Activated effector memory CD4-positive, alpha-beta T cell treated with Interleukin-2 at 50 U/mL for 16 hours (primary cell): ENCODE measurements at places on chromosomes 4 and X.

DNA sequence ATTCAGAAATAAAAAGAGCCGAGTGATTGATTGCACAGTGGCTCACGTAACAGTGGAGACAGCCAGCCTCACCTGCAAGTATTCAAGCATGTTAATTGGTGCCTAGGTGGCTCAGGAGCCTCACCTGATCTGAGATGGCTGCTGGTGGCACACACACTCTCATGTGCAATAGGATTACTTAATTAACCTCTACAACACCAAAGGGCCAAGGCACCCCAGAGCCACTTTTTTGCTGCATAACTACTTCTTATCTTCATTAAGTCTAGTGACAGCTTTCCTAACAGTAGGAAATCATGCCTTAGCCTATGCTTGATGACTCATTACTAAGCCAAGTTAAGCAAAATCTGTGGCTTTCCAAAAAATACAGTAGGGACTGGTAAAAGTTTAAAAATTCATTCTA is 117.3 kb upstream of the NOCT start:
- no peak for DNase-seq

GRCh38 chr4:13289391-13289790 is 194.7 kb downstream of the RAB28 start:
- DNase-seq = no peak

DNA sequence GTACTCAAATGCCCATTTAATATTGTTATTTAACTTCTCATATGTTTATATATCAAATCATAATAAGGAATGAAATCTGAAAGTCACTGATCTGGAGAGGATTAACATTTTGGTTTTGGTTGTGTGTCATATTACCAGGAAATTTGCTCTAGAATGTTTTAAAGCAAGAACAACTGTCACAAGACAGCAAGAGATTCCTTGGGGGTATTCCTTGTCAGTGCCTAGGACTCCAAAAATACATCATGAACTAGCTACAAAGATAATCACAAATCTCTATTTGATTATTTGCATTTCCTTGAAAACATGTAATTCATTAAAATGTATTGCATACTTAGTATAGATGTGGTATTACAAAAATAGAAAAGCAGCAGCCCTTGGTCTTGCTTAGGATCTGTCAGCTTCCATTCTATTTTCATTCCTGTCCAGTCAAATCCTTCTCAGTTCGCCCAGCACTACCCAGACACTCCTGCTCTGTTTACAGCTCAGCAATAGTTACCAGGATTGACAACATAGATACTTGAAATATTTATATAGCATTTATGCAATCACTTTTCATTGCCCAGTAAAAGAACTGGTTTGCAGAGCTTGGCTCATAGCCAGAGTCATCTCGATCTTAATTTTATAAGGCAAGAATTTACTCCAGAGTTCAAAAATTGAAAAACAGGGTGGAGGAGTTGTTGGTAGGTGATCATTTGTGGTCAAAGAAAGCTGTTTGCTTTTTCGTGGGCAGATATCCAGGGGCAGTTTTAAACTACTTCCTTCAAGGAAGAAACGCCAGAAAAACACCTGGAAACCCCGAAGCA is 9.2 kb upstream of the BMP3 start:
- no peak for DNase-seq

DNA sequence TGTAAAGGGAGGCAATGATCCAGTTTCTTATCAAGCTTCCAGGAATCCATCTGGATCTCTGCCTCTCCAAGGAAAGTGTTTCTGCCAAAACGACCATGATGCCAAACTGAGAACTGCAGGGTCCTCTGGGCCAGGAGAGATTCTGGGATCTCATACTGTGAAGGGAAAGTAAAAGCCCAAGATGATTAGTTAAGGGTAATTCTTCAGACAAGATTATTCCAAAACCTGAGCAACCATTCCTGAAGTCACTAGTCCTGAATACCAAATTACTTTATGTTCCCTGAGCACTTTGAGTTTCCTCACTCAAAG is 42.0 kb downstream of the SRPX2 start:
- DNase-seq = no peak

DNA sequence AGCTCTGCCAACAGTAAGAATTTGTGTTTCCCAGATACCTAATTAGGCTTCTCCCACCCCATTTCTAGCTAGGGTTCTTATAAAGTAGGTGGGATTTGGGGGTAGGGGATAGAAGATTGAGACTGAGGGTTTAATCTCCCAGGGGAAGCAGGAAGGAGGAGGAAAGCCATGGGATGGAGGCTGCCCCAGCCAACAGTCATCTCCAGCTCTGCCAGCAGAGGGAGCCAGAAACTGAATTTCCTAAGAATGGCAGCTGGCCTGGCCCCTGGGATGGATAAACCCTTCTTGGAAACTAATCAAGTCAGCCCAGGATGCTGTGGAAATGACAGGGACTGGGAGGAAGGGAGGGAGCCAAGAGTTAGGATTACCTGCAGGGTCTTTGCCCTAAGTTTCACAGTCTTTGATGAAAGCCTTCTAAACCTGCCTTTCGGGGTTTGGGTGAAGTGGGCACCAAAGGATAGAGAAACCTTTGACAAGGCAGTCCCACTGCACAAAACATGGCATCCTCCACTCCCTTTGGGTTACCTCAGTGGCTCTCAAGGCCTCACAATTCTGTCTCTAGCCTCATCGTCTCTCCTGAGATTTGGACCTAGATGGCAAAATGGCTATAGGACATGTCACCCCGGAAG is 6.7 kb upstream of the ERCC6L start:
- peak; percentile 8 for DNase-seq

GRCh38 chr4:127732623-127733328 is 2.6 kb downstream of the SLC25A31 start:
- no peak for DNase-seq

DNA sequence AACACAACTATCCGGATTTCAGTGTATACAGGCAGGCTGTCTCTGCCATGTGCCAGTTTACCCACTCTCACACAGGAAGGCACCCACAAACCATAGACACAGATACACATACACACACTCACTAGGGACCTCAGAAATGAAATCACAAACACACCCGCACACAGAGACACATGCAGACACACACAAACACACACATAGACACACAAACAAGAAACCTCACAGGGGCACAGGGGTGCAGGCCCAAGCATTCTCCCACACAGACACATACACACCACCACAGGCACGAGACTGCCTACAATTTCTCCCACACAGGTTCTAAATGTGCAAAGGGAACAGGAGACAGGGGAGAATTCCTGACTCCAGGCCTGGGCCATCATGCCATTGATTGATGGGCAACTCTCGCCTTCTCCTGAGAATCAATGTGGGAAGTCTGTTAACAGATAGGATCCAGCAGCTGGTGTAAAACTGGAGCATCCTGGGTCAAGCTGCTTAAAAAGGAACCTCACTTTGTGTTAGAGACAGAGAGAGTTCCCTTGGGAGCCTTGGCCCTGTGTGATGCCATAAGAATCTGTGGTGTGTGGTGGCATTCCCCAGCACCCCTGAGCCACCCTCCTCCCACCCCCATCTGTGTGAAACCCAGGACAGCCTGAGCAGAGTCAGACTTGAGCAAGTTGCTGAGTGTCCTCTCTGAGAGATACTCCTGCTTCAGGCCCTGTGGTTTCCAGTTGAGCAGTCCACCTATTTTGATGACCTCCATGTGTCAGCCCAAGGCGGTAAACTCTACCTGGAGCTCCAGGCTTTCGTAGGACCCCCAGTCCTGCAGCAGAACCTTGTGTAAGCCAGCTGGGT is 33.9 kb downstream of the NBDY start:
- DNase-seq = no peak

DNA sequence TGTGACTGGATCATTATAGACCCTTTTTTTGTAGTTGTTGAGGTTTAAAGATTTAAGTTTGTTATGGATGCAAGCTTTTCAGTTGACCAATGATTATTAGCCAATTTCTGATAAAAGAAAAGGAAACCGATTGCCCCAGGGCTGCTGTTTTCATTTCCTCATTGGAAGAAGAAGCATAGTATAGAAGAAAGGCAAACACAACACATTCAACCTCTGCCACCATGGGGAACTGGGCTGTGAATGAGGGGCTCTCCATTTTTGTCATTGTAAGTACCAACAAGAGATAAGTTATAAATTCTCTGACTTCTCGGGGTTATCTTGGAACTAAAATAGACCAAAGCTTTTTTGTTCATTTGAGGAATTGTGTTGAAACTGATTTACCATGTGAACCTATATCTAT is at the start of gene CYBB:
TSS of gene CYBB (plus strand) at position 203 of the 400 bp plus-strand sequence. CDS start at position 222, 19 bp downstream.
- no peak for DNase-seq

GRCh38 chr4:126071346-126072333 is 756.9 kb downstream of the FAT4 start:
- no peak for DNase-seq

- DNase-seq = no peak
Observed at GRCh38 chr4:36043901-36044300, 200.4 kb downstream of the ARAP2 start.

DNA sequence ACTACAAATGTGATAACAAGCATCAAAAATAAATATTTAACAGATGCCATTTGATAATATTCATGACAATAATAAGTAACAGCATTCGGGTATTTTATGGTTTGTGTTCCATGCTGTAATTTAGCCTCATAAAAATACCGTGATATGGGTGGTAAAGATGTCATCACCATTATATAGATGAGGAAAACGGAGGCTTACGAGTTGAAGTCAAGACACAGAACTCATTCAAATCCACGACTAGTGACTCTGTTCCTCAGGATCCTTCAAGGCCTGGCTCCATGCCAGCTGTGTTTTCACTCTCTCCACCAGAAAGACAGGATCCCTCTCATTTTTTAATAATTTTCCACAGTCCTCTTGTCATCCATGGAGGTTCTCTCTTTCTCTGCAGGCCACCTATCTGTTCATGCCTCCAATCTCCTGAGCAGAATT is 94.5 kb downstream of the APBB2 start:
- DNase-seq = no peak

- no peak for DNase-seq
Observed at GRCh38 chrX:47585273-47585672, 3.0 kb downstream of the TIMP1 start.

- no peak for DNase-seq
Observed at GRCh38 chr4:148649652-148650331, 207.6 kb upstream of the NR3C2 start.

GRCh38 chr4:53021754-53022512 is 159.8 kb downstream of the RASL11B start:
- DNase-seq = no peak
